ENCODE measurements at places on chromosomes 3 and 15. TPM values are rescaled to one million over a fixed set of nuclear protein-coding genes. Genes with fewer than 3 reads are reported as not detected.

DNA sequence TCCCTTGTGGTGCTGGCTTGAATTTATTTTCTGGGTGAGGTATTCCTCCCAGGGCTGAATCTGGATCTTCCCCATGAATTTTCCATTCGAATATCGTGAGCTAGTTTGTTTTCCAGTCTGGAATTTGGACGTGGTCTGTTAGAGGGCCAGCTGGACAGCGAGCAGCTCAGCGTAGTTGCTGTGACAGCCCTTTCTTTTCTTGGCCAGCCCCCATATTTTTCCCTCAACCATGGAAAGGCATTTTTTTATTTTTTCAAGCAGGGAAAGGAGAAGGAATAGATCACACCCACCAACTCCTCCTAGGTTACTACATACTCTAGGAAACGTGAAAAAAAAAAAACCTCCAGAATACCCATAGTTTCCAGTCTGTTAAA, 152.0 kb downstream of the KLHL25 start:
- DNase-seq, result no peak

- DNase-seq, result no peak
Measured at GRCh38 chr15:63715818-63716217, 117.9 kb downstream of the HERC1 start.

Gene FAM107A
- not detected for total RNA-seq

- DNase-seq, result no peak
Measured at GRCh38 chr15:51647128-51647562, 24.6 kb upstream of the DMXL2 start.

Gene TM4SF1
- total RNA-seq, result 0.13 TPM
